ENCODE measurements at places on chromosomes 2 and 18.

GRCh38 chr2:215900843-215901242 lies 112.5 kb downstream of the MREG start:
- DNase-seq, result no peak

- DNase-seq, result no peak
These were observed 122.9 kb downstream of the MTCL1 start for GRCh38 chr18:8828300-8828699.

DNA sequence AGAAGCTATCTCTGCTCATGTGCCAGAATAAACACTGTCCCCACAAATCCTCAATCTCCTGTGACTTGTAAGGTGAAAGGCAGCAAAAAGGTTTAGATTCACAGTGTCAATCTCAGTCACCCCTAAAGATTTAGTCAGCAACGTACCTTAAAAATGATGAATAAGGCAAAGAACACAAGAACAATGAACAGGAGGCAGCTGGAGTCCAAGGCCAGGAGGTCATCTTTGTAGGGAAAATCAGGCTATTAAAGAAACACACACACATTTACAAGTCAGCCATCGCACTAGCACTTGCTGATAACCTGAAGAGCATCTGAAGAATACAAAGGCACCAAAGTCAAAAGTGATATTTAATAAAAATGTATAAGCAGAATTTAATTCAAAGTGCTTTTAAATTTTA lies 16.6 kb downstream of the LAPTM4A start:
- no peak for DNase-seq

GRCh38 chr2:23850564-23851256 lies 76.2 kb downstream of the ATAD2B start:
- DNase-seq, result no peak

- DNase-seq, result no peak
These were observed 39.1 kb downstream of the SLC9A4 start for GRCh38 chr2:102512161-102512560.

GRCh38 chr2:64173156-64174135 lies 29.2 kb upstream of the PELI1 start:
- no peak for DNase-seq

DNA sequence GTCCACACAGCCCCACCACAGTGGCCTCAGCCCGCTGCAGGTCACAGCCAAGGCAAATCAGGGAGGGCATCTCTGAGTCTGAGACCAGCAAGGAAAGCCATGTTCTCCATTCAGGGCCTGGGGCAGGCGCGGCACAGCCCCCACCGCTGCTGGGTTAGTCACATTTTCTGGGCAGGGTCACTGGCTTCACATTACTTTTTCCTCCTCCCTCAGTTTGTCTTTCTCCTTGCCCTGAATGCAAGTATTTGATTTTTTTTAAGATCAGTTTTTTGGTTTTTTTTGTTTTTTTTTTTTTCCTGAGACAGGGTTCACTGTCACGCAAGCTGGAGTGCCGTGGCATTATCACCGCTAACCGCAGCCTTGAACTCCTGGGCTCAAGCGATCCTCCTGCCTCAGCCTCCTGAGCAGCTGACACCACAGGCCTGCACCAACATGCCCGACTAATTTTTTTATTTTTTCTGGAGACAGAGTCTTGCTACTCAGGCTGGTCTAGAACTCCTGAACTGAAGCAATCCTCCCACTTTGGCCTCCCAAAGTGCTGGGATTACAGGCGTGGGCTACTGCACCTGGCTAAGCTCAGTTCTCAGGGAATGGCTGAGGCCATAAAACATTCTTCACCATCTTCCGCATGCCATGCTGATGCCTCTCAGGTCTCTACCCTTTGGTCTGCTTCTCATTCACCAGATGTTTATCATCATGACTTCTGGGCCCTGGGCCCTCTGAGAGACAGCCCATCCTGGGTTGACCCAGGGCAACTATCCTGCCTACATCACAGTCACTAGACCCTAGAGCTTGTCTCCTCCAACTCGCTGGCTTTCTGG lies 628 bp upstream of the CAPG start:
- no peak for DNase-seq

GRCh38 chr2:130966775-130967490 lies 126.3 kb downstream of the FAM168B start:
- DNase-seq, result no peak

DNA sequence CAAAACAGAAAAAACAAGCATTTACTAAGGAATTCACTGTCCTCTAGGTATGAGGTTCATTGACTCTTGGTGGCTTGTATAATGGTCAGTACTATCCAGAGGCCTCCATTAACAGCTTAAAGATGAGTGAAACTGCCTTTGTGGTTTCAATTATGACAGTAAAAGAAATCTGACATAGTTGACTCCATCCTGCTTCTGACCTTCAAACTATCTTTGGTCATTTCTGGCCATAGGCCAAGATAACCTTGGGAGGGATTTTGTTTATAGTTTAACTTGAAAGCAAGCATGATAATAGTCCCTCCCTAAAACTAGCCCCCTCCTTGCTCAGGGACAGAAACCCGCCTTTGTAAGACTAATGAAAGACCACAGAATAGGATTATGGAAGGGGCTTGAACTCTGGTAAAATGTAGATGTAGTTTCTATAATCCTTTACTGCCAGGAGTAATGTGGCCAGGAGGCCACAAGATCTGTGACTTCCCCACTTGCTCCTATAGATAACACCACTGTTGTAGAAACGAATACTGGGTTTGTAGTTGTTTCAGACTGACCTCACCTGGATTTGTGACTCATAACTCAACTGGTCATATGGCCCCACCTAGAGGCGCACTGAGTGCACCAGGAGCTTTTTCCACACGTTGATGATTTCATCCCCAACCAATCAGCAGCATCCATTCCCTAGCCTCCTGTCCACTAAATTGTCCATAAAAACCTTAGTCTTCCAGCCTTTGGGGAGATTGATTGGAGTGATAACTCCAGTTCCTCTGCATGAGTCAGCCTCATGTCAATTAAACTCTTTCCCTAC lies 8.6 kb upstream of the PLEKHM3 start:
- DNase-seq, result no peak

- no peak for DNase-seq
These were observed 11.8 kb downstream of the NCAPH start for GRCh38 chr2:96347395-96347794.

GRCh38 chr18:49258938-49259337 lies 201.5 kb downstream of the DYM start:
- no peak for DNase-seq

DNA sequence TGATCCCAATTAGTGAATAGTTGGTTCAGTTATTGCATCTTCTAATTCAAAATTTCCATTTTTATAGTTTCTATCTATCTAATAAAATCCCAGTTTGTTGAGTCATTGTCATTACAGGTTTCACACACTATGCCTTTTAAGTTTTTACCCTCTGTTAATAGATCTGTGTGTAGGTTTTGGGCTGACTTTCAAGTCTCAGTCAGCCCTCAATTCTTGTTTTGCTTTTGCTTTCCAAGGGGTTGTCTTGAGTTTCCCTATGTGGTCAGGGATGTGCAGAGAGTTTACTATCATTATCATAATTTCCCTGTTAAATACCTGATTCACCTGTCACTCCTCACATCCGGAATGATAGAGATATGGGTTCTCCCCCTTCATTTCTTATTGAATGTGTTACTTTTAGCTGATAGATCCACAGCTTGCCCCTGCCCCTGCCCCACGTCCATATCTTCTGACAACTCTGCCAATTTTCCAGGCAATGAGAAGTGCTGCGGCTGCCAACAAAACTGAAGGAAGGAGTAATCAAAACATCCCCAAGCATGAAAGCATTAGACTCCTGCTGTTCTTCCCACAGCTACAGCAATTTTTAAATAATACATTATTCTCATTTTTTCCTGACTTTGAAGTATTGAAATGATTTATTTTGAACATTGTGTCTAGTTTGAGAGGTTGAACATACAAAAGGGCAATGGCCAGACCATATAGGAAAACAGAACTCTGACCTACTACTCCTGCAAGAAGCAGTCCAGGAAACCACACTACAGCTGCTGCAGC lies 1064.8 kb downstream of the SUCLG1 start:
- DNase-seq, result no peak

GRCh38 chr2:223643309-223643708 lies 41.1 kb upstream of the SCG2 start:
- DNase-seq, result no peak

DNA sequence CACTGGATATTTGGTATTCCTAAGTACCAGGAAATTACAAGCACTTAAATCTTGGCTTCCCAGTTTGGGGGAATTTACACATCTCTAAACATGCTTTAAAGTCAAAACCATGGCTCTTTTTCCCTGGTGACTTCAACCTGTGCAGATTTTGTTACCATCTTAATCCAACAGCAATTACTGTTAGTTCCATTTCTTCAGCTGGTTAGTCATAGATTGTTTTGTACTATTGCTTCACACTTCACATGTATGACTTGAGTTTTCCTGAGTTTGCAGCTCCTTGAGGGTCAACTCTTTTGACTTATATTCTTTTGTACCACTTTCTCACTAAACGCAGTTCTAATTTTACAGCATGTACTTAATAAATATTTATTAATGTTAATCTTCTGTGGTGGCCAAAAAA lies 203.4 kb upstream of the RND3 start:
- DNase-seq, result no peak

DNA sequence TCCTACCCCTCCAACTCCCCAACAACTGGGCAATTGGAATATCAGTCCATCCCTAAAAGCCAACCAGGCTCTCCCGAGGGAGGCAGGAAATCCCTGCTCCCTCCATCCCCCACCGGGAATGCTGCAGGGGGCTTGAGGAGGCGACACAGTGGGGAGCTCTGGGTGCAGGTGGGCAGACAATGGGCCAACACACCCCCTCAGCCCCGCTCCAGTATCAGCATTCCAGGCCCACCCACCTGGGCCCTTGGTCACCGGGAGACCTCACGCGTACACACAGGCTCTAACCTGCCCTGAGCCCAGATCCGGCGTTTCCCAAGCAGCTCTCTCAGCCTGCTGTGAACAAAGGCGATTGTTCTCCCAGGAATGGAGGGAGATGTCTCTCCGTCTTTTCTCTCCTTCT lies 37.6 kb upstream of the FZD7 start:
- DNase-seq, result no peak
